ENCODE measurements at places on chromosomes 13 and 19.

- H3K36me3 ChIP-seq: no peaks in the 10 kb centered on the region
- no peak for DNase-seq
- H3K4me3 ChIP-seq: no peak overlapping the region
These were observed 21.7 kb upstream of the ZNF429 start for GRCh38 chr19:21483589-21484170.

- no peak overlapping the region for H3K27ac ChIP-seq
- H3K4me1 ChIP-seq: no peaks in the 10 kb centered on the region
- H3K27me3 ChIP-seq: no peaks in the 10 kb centered on the region
- H3K36me3 ChIP-seq: no peaks in the 10 kb centered on the region
These were observed 16.1 kb downstream of the ZFR2 start for GRCh38 chr19:3852614-3853254.

GRCh38 chr13:42968906-42969305 lies 23.1 kb downstream of the EPSTI1 start:
- H3K27ac ChIP-seq: no peak overlapping the region
- H3K36me3 ChIP-seq: no peaks in the 10 kb centered on the region

DNA sequence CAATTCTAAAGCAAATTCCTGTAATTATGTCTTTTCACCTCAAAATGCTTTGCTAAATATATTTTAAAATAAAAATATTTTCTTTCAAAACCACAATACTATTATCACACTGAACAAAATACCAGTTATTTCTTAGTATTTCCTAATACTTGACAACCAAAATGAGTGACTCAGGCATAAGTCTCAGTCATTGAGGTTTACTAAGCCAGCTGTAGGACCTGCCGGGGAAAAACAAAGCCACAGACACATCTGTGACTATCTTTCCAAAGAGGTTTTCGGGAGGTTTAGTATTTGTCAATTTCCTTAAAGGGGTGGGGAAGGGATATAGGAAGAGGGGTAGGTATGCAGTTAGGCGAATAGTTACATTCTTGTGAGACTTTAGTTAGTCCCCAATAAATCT lies 3.2 kb upstream of the ZNF235 start:
- peaks cover under 1% of the 10 kb centered on the region for H3K36me3 ChIP-seq
- H3K4me3 ChIP-seq: no peak overlapping the region
- H3K27ac ChIP-seq: no peak overlapping the region
- no peaks in the 10 kb centered on the region for H3K27me3 ChIP-seq
- no peak for DNase-seq
- no peaks in the 10 kb centered on the region for H3K4me1 ChIP-seq
